ENCODE measurements at places on chromosomes 16 and 17.

GRCh38 chr17:72967277-72967970, 125.1 kb downstream of the SLC39A11 start:
- no peak for DNase-seq

GRCh38 chr17:16329519-16330271, 23.6 kb downstream of the CENPV start:
- no peak for DNase-seq

- no peak for DNase-seq
Measured at GRCh38 chr16:492211-492875, 35.2 kb upstream of the CAPN15 start.

- no peak for DNase-seq
Measured at GRCh38 chr17:58525239-58525638, 10.8 kb upstream of the MTMR4 start.

DNA sequence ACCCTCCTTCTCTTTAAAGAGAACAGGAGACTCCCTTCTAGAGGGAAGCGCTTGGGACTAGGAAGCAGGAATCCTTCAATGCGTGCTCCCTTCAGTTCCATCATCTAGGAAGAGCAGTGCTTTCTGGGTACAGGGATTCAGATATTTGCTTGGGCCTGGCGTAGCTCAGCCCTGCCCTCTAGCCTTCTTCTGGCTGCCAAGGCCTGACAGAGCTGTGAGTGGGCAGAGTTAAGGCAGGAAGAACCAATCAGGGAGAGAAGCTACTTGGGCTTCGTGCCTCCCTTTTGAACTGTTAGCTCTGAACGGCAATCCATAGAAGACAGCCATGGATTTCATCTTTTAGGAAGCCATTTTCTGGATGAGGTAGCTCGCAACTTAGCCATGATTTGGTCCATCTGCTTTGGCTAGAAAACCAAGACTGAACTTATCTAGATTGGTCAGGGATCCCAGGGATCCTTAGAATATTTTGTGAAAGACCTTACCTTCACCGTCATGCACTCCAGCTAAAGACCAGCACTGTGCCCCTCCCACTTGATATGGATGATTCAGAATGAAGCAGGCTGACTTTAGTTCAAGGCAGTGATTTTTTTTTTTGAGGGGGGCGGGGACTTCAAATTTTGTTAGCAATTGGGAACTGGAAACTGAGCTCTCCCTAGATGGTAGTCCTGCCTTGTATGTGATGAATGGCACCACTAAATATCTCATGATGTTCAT, 2.5 kb upstream of the CORO6 start:
- DNase-seq: no peak

GRCh38 chr16:74898659-74899058, 86.3 kb downstream of the WDR59 start:
- no peak for DNase-seq

DNA sequence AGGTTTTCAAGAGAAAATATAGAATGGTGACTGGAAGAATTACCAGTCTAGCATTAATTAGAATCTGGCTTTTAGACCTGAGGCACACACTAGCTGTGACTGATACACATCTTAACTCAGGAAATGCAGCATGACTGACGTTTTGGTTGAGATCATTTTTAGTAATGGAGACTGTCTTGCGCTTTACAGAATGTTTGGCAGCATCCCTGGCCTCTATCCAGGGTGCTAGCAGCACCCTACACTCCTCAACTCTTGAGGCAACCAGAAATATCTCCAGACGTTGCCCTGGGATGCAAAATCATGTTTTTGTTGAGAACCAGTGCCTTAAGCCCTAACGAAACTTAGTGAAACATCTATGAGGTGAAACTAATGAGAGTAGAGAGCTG, 109.0 kb downstream of the HS3ST3A1 start:
- DNase-seq: no peak

DNA sequence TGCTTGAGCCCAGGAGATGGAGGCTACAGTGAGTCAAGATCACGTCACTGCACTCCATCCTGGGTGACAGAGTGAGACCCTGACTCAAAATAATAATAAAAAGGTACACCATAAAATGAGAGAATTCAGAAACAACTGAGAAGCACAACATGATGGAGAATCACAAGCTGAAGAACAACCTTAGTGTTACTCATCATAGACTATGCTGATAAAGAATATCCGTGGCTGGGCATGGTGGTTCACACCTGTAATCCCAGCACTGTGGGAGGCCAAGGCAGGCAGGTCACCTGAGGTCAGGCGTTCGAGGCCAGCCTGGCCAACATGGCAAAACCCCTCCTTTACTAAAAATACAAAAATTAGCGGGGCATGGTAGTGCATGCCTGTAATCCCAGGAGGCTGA, 16.0 kb downstream of the CREBBP start:
- no peak for DNase-seq

DNA sequence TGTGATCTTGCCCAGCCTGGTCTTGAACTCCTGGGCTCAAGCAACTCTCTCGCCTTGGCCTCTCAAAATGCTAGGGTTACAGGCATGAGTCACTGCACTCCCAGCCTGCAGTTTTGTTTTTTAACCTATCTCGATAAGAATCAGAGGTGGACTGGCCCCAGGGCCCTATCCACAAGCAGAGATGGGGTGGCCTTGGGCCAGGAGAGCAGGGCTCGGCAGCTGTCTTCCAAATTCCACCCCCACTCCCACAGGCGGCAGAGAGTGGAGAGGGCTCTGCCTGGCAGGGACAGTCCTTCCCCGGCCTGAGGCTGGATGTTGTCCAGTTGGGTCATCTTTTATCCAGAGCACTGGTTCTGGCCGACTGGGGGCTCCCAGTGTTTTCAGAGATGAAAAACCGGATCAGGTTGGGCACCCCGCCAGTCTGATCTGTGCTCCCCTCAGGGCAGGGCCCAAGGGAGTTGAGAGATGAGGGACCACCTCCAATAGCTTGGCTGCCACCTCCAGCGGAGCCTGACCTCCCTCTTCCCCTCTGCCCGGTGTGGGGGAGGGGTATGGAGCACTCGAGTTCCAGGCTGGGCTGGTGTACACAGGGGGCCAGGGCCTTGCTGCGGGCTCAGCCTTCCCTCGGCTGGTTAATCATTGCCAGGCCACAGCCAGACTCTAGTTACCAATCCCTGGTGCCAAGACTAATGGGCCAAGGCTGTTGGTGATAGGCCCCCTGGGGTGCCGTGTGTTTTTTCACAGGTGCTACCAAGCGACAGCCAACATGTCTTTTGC, 30.3 kb upstream of the MYO15B start:
- no peak for DNase-seq

- DNase-seq: no peak
Measured at GRCh38 chr17:36892112-36892838, 45.0 kb upstream of the LHX1 start.

- DNase-seq: no peak
Measured at GRCh38 chr17:62791767-62792446, 16.2 kb downstream of the MARCHF10 start.

- no peak for DNase-seq
Measured at GRCh38 chr17:10328971-10329923, 43.6 kb downstream of the MYH13 start.

DNA sequence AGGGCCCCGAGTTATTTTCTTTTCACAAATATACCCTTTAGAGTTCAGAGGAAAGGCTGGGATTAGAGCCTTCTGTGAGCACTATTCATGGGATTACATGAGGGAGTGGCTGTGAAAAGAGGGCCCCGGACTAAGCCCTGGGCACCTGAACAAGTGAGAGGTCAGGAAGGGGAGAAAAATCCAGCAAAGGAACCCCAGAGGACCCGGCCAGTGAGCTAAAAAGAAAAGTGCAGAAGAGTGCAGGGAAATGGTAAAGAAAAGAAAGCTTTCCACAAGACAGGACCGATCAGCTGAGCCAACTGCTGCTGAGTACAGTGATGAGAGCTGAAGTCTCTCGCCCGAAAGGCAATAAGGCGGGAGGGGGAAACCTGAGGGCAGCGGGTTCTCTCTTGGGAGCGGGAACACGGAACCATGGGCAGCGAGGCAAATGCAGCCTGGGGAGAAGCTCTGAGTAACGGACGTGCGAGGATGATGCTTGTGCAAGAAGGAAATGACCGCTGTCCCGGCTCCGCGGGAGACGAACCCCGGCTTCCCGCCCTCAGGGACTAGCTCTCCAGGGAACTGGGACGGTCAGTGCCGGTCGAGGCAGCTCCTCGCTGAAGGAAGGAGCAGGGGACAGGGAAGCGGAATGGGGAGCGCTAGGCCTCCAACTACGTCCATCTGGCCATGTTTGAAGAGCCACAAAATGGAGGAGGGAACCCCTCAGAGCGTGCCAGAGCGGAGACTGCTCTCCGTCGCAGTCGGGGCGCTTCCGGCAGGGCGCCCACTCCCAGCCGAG, 665 bp upstream of the ALDH3A2 start:
- peak; percentile 3 for DNase-seq

- DNase-seq: no peak
Measured at GRCh38 chr17:5297245-5297644, 15.2 kb downstream of the RABEP1 start.

DNA sequence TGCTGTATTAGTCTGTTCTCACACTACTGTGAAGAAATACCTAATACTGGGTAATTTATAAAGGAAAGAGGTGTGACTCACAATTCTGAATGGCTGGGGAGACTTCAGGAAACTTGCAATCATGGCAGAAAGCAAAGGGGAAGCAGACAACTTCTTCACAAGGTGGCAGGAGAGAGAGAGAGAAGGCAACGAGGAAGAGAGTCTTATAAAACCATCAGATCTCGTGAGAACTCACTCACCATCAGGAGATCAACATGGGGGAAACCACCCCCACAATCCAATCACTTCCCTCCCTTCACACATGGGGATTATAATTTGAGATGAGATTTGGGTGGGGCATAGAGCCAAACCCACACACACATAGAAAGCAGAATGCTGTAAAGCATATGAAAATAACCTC, 896.2 kb downstream of the CDH11 start:
- DNase-seq: no peak

GRCh38 chr16:88940862-88941817, 35.9 kb downstream of the CBFA2T3 start:
- DNase-seq: no peak

DNA sequence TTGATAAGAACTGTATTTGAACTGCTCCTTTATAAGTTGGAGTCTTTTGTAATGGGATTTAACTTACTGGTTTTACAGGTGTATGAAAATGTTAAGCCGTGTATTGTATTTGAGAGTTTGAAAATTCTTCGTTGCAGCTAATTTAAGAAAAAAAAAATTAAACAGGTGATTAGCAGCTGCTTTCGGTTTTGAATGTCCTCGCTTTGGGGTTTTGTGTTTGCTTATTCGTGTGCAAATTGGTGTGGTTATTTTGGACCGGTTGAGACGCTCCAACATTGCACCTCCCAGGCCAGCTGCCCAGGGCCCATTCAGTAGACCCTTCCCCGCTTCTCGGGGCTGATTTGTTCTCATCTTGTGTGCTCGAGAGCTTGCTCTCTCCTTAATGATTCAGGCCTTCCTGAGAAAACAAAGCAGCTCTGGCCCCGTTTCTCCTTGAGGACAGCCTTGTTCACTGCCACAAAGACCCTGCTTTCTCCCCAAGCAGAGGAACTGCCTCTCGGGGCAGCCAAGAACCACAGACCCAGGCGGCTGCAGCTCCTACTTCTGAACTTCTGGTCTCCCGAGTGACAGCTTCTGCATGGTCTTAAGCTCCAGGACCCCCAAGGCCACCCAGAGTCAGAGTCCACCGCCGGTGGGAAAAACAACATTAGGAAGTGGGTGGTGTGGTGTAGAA, 100.5 kb downstream of the MSI2 start:
- DNase-seq: no peak

- DNase-seq: no peak
Measured at GRCh38 chr17:21318439-21318838, 33.9 kb downstream of the MAP2K3 start.

- no peak for DNase-seq
Measured at GRCh38 chr17:62676231-62676943, 48.9 kb downstream of the MRC2 start.

Data from stimulated activated CD8-positive, alpha-beta memory T cell treated with anti-CD3 and anti-CD28 coated beads, Interleukin-4, amount 100 ng/mL, for 4 hours (primary cell).